Activated T-helper 1 cell treated with anti-CD3 and anti-CD28 coated beads, Interleukin-2, amount 50 U/mL, for 16 hours (primary cell): ENCODE measurements at places on chromosomes 6 and 20.

- DNase-seq, result no peak
Measured at GRCh38 chr20:24317224-24317623, 152.2 kb upstream of the SYNDIG1 start.

DNA sequence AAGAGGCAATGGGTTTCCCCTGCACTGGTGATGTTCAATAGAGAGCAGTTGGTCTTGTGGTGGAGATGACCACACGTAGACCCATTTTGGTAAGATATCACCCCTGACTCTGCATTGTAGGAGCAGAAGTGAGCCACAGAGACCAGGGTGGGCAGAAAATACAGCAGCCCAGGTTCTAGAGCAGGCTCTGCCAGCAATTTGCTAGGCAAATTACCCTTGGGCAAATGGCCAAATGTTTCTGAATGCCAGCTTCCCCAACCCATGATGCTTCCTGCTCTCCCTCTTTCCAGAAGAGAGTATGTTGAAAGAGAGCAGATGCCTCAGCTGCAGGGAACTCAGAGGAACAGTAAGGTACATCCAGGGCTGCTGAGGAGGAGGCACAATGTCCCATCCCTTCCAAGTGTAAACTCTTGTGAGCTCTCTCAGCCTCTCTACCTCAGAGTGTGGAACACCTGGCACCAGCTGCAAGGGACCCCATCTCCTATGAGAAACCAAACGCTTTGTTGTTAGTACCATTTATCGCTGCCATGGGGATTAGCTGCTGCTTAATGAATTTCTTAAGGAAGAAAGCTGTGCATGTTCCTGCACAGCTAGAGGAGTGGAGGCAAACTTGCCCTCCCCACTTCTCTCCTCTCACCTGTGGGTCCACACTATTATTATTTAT is 317.5 kb upstream of the MOCS1 start:
- no peak for DNase-seq

- DNase-seq, result no peak
Measured at GRCh38 chr20:23446505-23446904, 6.2 kb downstream of the CST11 start.

DNA sequence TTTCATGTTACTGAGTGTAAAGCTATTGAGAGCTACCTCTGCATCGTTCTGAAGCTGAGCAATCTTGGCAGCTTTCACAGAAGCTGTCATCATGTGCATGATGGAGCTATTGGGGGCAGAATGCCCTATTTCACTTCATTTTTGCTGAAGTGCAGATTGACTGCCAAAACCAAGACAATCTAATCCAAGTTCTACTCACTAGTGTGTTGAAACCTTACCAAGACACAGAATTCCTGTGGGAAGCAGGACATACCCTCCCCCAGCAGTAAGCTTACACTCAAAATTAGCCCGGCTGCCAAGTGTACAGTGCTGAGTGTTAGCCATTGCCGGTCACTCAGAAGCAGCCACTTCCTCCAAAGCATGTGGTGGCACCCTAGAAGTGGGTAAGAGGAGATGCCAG is 177.3 kb upstream of the TENT5A start:
- DNase-seq, result no peak

- no peak for DNase-seq
Measured at GRCh38 chr20:60069656-60070055, 111.4 kb downstream of the CDH26 start.

DNA sequence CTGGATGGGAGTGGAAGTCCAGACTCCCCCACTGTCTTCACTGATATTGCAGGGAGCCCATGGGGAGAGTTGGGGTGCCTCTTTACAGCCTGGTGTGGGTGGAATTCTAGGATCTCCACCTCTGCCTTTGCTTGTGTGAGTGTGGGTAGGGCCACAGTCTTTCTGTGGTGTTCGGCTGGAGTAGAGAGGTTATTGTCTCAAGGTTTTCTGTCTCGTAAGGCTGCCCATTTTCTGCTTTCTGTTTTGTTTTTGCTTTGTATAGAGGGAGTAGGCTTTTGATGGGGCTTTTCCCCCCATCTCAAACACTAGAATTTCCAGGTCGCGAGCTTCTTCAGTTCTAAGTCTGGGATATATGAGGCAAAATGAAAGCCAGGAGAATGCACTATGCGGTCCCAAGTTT is 40.4 kb upstream of the ELMO2 start:
- DNase-seq, result no peak

GRCh38 chr6:122730775-122731386 is 48.6 kb upstream of the FABP7 start:
- no peak for DNase-seq

- no peak for DNase-seq
Measured at GRCh38 chr20:32737371-32738223, 5.7 kb downstream of the COMMD7 start.

GRCh38 chr6:90805619-90806155 is 218.8 kb upstream of the MAP3K7 start:
- no peak for DNase-seq

GRCh38 chr20:10715035-10715434 is 41.2 kb upstream of the JAG1 start:
- no peak for DNase-seq
